ENCODE measurements at places on chromosomes 5 and 9.

GRCh38 chr5:72837524-72838096 is 21.1 kb downstream of the TNPO1 start:
- DNase-seq = no peak

GRCh38 chr9:32487981-32488380 is 38.0 kb downstream of the RIGI start:
- DNase-seq = no peak

DNA sequence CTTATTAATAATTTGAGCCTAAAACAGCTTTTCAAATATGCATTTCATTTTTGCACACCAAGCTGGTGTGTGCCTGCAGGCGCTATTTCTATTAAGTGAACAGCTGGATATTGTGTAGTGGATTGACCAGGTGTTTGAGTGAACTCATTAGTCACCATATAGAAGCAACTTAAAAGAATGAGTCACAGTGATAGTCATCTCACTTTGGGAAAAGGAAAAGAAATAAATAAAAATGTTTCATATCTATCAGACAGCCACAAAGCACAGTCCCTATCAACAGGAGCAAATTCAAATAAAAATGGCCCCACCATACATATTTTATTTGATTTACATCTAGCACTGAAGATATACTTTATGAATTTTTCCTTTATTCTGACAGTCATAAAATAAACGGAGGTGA is 456.5 kb upstream of the CDH9 start:
- no peak for DNase-seq

GRCh38 chr5:139277171-139277570 is 16.4 kb upstream of the MATR3 start:
- DNase-seq = no peak

- DNase-seq = no peak
Observed at GRCh38 chr9:87160148-87161102, 213.1 kb upstream of the GAS1 start.

DNA sequence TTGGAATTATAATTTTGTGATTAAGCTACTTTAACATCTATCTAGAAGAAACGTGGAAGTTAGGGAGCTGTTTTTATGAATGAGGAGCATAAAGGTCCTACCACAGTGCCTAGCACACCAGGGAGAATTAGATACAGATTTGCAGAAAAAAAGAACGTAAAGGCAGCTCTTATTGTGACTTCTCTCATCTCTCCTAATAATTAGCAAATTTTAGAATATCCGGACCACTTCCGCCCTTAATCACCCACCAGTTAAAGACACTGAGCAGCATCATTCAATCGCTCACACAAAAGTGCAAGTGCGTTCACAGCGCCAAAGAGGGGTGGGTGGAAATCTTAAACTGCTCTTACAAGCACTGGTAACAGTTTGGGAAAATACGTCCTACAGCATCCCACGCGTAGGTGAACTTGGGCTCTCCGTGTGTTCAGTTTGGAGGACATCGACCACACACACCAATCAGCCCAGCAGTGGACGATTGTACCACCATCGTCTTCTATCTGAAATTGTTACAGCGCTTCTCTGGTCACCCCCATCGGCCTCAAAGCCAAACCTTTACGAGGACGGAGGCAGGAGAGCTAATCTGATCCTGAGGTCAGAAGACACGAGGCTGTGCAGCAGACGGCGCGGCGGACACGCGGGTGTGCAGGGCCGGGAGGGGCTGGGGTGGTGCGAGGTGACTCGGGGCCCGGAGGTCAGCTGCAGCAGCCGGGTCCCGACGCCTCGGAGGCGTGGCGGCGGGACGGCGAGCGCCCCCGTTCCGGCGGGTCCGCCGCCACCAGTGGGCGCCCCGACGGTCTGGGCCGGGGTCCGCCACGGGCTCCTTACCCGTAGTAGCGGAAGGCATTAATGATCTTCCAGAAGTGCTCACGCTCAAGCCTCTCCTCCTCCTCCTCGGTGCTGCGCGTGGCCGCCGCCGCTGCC is 646 bp downstream of the CARNMT1 start:
- DNase-seq = peak; percentile 16

GRCh38 chr5:154791535-154791934 is 36.4 kb downstream of the LARP1 start:
- DNase-seq = no peak

DNA sequence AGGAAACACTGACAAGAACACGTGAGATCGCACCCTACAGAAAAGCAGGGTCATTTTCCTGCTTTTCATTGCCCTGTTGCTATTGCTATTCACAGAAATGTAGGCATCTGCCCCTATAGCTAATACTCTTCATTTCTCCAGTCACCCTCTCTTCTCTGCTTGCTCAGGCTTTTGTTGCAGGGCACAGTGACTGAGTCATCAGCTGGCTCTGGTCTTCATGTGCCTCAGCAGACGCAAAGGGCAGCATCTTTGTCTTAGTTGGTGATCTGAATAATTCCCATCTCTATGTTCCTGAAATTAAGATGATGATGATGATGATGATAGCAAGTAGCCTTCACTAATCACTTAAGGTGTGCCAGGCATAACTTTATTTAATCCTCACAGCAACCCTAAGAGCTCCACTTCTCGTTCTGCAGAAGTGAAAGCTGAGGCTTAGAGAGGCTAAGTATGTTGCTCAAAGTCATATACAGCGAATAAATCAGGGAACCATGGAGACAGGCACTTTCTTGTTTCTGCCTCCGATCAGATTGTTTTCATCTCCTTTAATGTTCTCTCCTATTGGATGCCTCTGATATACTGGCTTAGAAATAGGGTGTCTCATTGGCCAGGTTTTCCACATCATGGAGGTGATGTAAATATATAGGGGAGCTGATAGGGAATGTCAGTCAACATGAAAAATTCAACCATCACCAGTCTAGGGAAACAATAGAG is 133.0 kb upstream of the STK32A start:
- no peak for DNase-seq

DNA sequence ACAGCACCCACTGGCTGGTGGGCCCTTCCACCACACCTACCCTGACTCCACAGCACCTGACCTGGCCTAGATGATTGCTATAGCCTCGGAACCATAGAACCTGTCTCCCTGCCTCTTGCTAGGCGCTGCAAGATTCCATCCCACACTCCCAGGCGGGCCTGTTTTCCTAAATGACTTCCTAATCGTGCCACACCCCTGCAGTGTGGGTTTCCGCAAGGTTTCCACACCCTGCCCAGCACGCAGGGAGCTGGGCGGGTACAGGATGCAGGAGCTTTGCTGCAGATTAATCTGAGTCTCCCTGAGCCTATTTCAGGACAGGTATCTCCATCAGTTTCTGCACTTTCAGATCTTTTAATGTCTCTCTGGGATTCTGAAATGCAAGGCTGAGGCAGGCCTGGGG is 62.9 kb downstream of the SHB start:
- no peak for DNase-seq

DNA sequence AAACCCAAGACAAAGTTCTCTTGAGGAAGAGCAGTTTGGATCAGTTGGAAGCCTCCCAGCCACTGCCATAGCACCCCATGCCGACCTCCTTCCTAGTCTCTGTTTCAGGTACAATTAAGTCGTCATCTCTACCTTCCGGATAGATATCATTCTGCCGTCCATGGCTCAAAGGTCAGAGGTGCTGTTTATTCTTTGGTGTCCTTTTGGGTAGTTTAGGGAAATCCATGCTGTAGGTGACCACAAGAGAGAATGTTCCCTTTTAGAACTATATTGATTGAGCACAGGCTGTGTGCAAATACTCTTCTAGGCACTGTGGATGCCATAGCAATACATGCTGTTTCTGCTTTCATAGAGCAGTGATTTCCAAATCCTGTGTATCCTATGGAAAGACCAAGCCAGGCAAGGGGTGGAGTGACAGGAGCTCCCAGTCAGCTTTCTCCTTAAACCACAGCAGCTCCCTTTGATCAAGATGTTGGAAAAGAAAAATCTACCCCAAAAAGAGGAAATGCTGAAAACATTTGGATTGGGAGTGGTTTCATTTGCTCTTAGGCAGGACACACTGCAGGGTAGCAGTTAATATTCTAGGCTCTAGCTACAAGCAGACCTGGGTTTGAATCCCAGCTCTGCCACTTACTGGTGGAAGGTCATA is 127.9 kb downstream of the PALM2AKAP2 start:
- DNase-seq = no peak

DNA sequence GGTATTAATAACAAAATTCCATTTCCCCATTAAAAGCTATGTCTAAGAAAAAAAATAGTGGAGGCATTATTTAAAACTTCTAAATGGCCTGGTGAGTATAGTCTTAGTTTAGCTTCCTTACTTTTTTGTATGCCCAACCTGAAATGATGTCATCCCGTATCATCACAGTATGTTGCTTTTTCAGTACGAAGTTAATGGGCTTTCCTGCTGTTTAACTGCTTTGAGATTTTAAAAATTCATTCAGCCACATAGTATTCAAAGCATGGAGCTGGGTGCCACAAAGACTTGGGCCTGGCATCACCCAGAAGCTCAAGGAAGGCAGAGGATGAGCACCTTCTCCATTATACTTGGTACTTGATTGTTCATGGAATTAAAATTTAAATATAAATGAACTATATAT is 7.4 kb downstream of the F2RL2 start:
- DNase-seq = no peak

- no peak for DNase-seq
Observed at GRCh38 chr5:149605998-149606724, 24.9 kb downstream of the ARHGEF37 start.

DNA sequence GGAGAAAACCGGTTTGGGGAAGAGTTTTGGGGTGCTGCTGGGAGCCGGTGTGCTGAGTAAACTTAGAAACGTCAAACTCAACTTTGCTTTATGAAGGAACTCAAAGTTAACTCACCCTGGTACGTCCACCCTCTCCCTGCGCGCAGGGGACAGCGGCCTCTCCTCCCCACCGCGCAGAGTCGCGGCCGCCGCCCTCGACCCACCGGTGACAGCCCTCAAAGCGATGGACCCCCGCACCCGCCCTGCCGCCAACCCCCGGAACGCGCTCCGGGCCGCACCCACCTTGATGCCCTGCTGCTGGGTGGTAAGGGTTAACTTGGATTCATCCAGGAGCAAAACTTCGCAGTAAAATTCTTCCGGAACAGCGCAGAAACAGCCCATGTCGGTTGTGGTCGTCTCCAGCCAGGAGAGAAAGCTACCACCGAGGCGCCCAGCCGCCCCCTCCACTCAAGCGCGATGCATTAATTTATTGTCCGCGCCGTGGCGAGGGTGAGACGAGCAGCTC is 366 bp downstream of the EPB41L4A start:
- no peak for DNase-seq

DNA sequence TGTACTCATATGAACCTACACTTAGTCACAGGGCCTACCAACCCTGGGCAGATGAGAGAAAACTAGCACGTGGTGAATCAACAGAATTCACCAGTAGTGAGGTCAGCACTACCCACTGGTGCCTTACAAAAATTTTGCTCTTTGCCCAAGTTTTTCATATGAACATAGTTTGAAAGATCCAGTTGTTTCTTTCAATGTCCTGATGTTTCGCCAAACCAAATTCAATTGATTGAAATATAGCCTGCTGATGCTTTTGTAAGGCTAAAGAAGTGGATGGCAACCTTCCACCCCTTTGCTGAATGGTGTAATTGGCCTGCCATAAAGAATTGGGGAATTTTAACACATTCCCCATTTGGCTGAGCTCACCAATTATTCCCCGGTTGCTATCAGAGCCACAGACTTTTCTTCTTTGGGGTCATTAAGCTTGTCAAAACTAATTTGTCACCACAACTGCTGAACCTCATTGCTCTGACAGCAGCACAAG is 339.2 kb downstream of the GLIS3 start:
- DNase-seq = no peak

- no peak for DNase-seq
Observed at GRCh38 chr5:62741761-62742160, 163.1 kb downstream of the LRRC70 start.

- no peak for DNase-seq
Observed at GRCh38 chr5:33507426-33507825, 66.7 kb downstream of the TARS1 start.

GRCh38 chr9:68851657-68852056 is 146.6 kb downstream of the PIP5K1B start:
- DNase-seq = no peak

DNA sequence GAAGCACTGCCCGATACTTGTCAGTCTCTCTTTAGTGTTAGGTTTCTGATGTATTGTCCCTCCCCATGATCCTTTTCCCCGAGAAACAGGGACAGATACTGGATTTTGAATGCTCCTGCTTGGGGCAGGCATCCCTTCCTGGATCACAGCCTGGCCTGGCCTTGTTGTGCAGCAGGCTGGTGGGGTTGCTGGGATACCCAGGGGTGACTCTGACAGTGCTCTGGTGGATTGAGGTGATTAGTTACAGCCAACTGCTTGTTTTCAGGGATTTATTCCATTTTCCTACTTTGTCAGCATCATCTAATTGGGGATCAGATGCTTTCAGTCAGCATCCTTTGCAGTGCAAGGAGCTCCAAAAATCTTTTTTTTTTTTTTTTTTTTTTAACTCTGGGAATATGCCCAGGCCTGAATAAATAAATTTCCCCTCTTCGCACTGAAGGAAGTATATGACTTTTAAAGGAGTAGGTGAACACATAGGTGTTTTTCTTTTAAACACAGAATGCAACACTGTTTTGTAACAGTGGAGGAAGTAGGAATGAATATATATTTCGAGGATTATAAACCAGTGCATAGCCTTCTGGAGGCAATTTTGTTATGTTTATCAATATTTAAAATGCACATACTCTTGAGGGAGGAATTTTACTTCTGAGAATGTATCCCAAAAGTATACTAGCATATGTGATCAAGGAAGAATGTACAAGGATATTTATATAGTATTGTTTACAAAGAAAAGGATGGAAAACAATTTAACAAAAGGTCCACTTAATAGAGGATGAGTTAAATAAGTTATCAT is 127.3 kb upstream of the ELL2 start:
- DNase-seq = no peak

DNA sequence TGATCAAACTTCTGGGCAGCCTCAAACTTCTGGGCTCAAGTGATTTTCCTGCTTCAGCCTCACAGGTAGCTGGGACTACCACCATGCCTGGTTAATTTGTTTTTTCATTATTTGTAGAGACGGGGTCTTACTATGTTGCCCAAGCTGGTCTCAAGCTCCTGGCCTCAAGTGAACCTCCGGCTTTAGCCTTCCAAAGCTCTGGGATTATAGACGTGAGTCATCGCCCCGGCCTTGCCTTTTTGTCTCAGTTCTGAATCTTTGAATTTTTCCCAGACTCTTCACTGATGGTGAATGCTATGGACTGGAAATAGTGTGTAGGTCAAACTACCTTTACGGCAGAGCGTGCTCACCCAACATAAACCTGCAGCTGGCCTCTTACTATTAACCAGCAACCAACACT is 32.3 kb upstream of the EGFLAM start:
- DNase-seq = no peak

Measured in T-helper 1 cell (primary cell).